CD8-positive, alpha-beta memory T cell (primary cell): ENCODE measurements at places on chromosomes 3 and 15. TPM values are rescaled to one million over a fixed set of nuclear protein-coding genes. Genes with fewer than 3 reads are reported as not detected.

DNA sequence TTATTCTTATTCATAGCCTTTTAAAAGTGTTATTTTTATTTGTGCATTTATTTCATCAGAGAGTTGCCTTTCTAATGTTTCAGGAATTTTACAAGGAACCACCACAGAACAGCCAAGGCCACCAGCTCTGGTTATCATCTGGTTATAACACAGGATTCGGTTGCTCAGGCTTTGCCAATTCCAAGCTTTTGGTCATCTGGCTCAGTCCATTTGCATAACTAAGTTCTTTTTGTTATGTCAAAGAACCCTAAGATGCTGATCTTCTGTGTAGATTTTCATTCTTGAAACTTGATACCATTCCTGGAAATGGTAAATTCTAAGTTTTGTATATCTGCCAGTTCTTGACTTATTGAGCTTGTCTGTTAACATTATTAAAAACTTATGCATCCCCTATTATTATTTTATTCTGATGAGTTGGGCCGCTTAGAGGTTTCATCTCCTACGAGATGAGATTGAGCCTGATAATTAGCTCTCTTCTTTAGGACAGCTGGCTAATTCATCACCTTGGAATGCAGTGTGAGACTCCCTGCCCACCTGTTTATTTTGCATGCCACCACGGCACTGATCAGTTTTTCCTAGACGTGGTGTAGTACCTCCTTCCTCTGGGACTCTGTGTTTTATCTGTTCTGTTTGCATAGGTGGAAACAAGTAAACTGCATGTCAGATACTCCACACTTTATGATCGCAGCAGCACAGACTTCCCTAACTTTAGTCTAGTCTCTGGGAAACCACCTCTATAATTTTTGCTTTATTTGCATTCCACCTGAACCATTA is 264.8 kb downstream of the SLCO3A1 start:
- DNase-seq, result no peak

GRCh38 chr3:146249921-146250320 is 984 bp downstream of the PLSCR4 start:
- DNase-seq, result no peak

GRCh38 chr3:37861620-37862041 is at the start of gene CTDSPL:
CTDSPL (plus strand) TSS chr3:37861880; CDS start chr3:37862200, 320 bp downstream.
- no peak for DNase-seq

The LCMT2 gene
- 14.9 TPM for total RNA-seq

DNA sequence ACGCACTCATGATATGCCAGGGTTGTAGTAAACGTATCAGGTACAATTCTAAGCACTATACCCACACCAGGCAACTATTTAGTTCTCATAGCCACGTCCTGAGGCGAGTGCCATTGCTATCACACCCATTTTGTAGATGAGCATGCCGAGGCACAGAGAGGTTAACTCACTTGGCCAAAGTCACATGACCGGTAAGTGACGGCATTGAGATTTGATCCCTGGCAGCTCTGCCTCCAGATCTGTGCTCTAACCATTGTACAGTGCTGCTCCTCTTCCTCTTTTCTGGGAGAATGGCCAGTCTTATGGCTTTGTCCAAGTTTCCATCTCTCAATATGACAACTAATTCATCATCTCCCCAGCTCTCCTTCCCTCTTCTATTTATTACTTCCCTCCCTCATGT is 18.9 kb upstream of the ATP2B2 start:
- DNase-seq, result no peak

DNA sequence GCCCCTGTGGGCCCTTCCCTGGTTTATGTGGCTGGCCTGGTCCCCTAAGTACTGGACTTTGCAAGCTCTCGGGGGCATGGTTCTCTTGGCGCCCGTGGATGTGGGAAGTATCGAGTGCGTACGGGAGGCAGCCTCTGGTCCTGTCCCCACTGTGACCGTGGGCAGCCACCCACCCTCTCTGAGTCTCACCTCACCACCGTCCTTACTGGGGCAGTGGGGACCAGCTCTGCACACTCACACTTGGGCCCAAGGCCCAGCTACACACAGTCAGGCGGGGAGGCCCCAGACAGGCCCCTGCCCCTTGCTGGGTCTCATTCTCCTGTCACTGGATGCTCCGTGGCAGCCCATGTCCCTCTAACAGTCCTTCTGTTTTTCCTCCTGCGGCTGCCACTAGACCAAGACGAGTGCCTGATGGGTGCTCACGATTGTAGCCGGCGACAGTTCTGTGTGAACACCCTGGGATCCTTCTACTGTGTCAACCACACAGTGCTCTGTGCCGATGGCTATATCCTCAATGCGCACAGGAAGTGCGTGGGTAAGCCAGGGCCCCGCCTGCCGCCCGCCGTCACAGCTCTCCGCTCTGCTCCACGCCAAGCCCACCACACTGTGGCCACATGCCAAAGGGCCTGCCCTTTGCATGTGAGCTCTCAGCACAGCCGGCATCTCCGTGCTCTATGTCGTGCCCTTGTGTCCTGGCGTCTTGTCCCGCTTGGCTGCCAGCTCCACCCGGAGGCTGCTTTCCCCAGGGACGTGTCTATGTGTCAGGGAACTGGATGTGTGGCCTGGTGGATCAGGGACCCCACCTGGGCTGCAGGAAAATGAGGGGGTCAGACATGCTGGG is 72.7 kb downstream of the FBLN2 start:
- peak; percentile 26 for DNase-seq

- DNase-seq, result no peak
Observed at GRCh38 chr15:51736069-51736468, 1.4 kb downstream of the LYSMD2 start.

The IL12A gene
- not detected for total RNA-seq
